ENCODE measurements at places on chromosomes 3 and 15. TPM values are rescaled to one million over a fixed set of nuclear protein-coding genes. Genes with fewer than 3 reads are reported as not detected.

DNA sequence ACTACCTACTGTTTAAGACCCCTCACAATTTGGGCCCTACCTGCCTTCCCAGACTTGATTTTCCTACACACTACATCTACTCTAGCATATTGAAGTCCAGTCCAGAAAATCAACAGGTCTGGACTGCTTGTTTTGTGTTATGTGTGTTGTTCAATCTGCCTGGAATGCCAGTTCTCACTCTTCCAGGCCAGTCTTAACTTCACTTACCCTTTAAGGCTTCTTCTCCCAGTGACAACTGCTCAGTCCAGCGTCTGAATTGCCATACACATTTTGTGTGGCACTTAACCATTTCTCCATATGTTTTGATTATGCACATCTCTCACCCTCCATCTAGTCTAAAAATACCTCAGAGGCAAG is 1.1 kb downstream of the TICRR start:
- no peaks in the 10 kb centered on the region for H3K27me3 ChIP-seq
- no peaks in the 10 kb centered on the region for H3K36me3 ChIP-seq
- DNase-seq: no peak
- H3K4me3 ChIP-seq: no peak overlapping the region

Gene IGF2BP2
- 14.7 TPM for total RNA-seq

GRCh38 chr15:64146520-64146884 is 5.0 kb upstream of the SNX22 start:
- no peak for DNase-seq
- H3K27ac ChIP-seq: no peak overlapping the region
- no peaks in the 10 kb centered on the region for H3K36me3 ChIP-seq
- no peaks in the 10 kb centered on the region for H3K4me1 ChIP-seq
- no peak overlapping the region for H3K4me3 ChIP-seq

Gene RHOA
- 421 TPM for total RNA-seq

Gene CP
- total RNA-seq: 3.7 TPM

- H3K27me3 ChIP-seq: peaks cover 55% of the 10 kb centered on the region
- no peaks in the 10 kb centered on the region for H3K4me1 ChIP-seq
- no peak for DNase-seq
Observed at GRCh38 chr3:185270262-185270955, 16.6 kb upstream of the EHHADH start.

Gene BOC
- 120 TPM for total RNA-seq

DNA sequence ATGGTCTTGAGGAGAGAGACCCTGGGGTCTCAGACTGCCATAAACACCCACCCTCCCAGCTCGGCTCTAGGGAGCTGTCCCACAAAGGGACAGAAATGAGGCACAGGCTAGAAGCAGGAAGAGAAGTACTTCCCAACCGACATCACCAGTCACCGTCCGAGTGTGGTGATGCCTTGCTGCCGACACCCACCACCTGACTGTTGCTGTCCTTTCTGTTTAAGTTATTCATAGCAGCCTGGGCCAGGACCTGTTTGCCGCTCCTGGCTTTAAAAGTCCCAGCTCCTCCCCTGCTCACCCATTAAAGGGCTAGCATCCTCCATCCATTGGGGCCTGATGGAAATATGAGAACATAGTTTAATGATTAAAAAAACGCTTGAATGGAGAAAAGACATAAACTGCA is 13.2 kb upstream of the SPG11 start:
- no peak overlapping the region for H3K4me3 ChIP-seq
- no peaks in the 10 kb centered on the region for H3K4me1 ChIP-seq
- no peaks in the 10 kb centered on the region for H3K27me3 ChIP-seq

DNA sequence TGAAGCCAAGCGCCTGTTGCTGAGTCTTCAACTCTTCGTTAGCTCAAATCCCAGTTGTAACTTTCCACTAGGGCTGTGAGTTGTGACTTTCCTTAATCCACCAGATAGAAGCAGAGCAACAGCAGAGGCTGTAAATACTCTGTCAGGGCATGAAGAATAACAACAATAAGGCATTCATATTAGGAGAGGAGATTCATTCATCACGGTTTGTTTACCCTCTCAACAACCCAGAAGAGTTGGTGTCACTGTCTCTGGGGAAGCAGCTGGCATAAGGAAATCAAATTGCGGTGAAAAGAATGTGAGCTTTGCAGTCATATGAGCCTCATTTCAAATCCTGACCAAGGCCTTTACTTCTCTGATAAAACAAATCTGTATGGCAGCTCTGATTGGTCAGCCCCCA is 184.8 kb downstream of the SHQ1 start:
- DNase-seq: no peak
- no peaks in the 10 kb centered on the region for H3K27me3 ChIP-seq
- no peak overlapping the region for H3K4me3 ChIP-seq
- no peak overlapping the region for H3K27ac ChIP-seq
- H3K4me1 ChIP-seq: peaks cover 20% of the 10 kb centered on the region

GRCh38 chr15:61041886-61042285 is 187.2 kb downstream of the RORA start:
- H3K4me1 ChIP-seq: no peaks in the 10 kb centered on the region
- no peak overlapping the region for H3K27ac ChIP-seq
- no peaks in the 10 kb centered on the region for H3K36me3 ChIP-seq
- no peak for DNase-seq
- H3K4me3 ChIP-seq: no peak overlapping the region

GRCh38 chr3:29353807-29354206 is 72.9 kb downstream of the RBMS3 start:
- no peak for DNase-seq
- no peak overlapping the region for H3K27ac ChIP-seq
- no peaks in the 10 kb centered on the region for H3K36me3 ChIP-seq

Gene LRRN1
- 1.1 TPM for total RNA-seq

GRCh38 chr3:63990733-63991132 is 32.6 kb downstream of the PSMD6 start:
- no peak overlapping the region for H3K27ac ChIP-seq
- no peak overlapping the region for H3K4me3 ChIP-seq
- no peak for DNase-seq
- H3K36me3 ChIP-seq: peaks cover 42% of the 10 kb centered on the region
- H3K27me3 ChIP-seq: no peaks in the 10 kb centered on the region

Gene P2RY14
- total RNA-seq: 6.5 TPM

- H3K27me3 ChIP-seq: no peaks in the 10 kb centered on the region
- DNase-seq: no peak
- H3K27ac ChIP-seq: no peak overlapping the region
- no peaks in the 10 kb centered on the region for H3K36me3 ChIP-seq
- peaks cover 9% of the 10 kb centered on the region for H3K4me1 ChIP-seq
Observed at GRCh38 chr3:170614214-170614966, 28.5 kb upstream of the SLC7A14 start.

- DNase-seq: peak; percentile 65
- no peaks in the 10 kb centered on the region for H3K4me1 ChIP-seq
- H3K36me3 ChIP-seq: no peaks in the 10 kb centered on the region
Observed at GRCh38 chr3:30894521-30895251, at the start of gene GADL1. TSS of gene GADL1 (minus strand) at chr3:30894661. CDS start at chr3:30894614, 47 bp downstream.

GRCh38 chr3:57756528-57757401 is 656 bp downstream of the SLMAP start:
- H3K36me3 ChIP-seq: no peaks in the 10 kb centered on the region
- peak; percentile 81 for DNase-seq
- H3K27me3 ChIP-seq: no peaks in the 10 kb centered on the region
- peak overlapping the region; percentile 96 for H3K4me3 ChIP-seq
- peak overlapping the region; percentile 87 for H3K27ac ChIP-seq

GRCh38 chr3:31364711-31365110 is 168.0 kb upstream of the STT3B start:
- H3K27me3 ChIP-seq: no peaks in the 10 kb centered on the region
- no peak overlapping the region for H3K4me3 ChIP-seq
- no peak overlapping the region for H3K27ac ChIP-seq
- H3K36me3 ChIP-seq: no peaks in the 10 kb centered on the region
- no peak for DNase-seq

GRCh38 chr3:111761309-111761795 is 97.7 kb upstream of the PHLDB2 start:
- H3K4me1 ChIP-seq: peaks cover 59% of the 10 kb centered on the region
- H3K27ac ChIP-seq: peak overlapping the region; percentile 90
- no peaks in the 10 kb centered on the region for H3K27me3 ChIP-seq
- DNase-seq: no peak

GRCh38 chr3:52056521-52056967 is at the start of gene DUSP7:
TSS of gene DUSP7 (minus strand) at chr3:52056571. CDS start at chr3:52056366, 205 bp downstream.
- H3K4me3 ChIP-seq: peak within 1 kb of the TSS; percentile 66
- H3K4me1 ChIP-seq: no peaks in the 10 kb centered on the region
- peak; percentile 80 for DNase-seq
- peaks cover 4% of the 10 kb centered on the region for H3K36me3 ChIP-seq
- no peaks in the 10 kb centered on the region for H3K27me3 ChIP-seq

Gene PLA2G4F
- under 0.01 TPM for total RNA-seq

Gene MAP6D1
- 2.1 TPM for total RNA-seq

Gene COL6A5
- not detected for total RNA-seq

DNA sequence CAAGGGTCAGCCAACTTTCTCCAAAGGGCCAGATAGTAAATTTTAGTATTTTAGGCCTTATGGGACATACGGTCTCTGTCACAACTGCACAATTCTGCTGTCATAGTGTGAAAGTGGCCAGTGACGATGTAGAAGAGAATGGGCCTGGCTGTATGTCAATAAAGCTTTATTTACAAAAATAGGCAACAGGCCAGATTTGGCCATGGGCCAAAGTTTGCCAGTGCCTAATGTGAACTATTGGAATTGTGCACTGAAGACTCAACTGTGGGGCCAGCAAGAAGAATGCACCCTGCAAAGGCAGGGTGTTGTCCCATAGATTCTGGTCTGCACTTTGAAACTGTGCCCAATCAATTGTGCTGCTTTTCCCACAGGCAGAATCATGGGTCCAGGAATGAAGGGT is 69.4 kb upstream of the PRR23E start:
- H3K27me3 ChIP-seq: no peaks in the 10 kb centered on the region
- DNase-seq: no peak
- no peak overlapping the region for H3K27ac ChIP-seq
- no peak overlapping the region for H3K4me3 ChIP-seq
- no peaks in the 10 kb centered on the region for H3K36me3 ChIP-seq

GRCh38 chr15:39357480-39358268 is 223.2 kb upstream of the THBS1 start:
- no peaks in the 10 kb centered on the region for H3K36me3 ChIP-seq
- H3K4me3 ChIP-seq: no peak overlapping the region
- peaks cover 29% of the 10 kb centered on the region for H3K4me1 ChIP-seq
- H3K27me3 ChIP-seq: no peaks in the 10 kb centered on the region

Gene BCHE
- 69.3 TPM for total RNA-seq

DNA sequence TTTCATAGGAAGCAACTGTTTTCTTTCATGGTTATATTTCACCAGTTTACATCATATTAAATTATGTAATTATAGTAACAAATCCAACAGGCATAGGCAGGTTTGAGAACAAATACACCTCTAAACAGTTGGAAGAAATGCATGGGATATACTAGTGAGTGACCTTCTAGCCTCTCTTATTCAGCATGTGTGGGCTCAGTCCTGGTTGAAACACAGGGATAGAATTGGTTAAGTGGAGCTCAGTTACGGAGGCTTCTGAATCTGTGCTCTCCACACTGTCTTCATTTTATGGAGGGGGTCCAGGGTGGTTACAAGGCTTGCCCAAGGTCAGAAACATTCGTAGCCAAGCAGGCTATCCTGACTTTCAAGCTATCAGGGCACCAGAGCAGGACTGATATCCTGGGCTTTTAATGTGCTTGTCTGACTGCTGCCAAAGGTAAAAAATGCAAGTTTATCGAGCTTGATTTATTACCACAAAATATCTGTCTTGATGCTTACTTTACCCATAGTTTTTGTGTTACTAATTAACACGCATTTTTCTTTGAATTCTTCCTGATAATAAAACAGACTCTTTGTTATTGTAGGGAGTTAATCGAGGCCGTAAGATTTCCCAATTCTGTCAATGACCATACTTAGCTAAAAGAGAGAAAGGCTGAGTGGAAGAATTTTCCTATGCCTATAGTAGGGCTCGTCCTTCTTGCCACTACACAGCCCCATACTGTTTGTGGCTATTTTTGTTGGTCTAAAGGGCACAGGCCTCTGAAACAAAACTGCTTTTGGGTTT is 89.6 kb downstream of the FILIP1L start:
- H3K27me3 ChIP-seq: no peaks in the 10 kb centered on the region
- no peak overlapping the region for H3K4me3 ChIP-seq
- no peaks in the 10 kb centered on the region for H3K4me1 ChIP-seq
- no peak for DNase-seq
- H3K36me3 ChIP-seq: no peaks in the 10 kb centered on the region

Gene ARL6IP5
- total RNA-seq: 82.1 TPM

Gene NMB
- total RNA-seq: 3.0 TPM

Gene LACTB
- 7.2 TPM for total RNA-seq

Measured in sigmoid colon (tissue), 7 donors.